ENCODE measurements at places on chromosomes 13 and 19. TPM values are rescaled to one million over a fixed set of nuclear protein-coding genes. Genes with fewer than 3 reads are reported as not detected.

The ZNF563 gene
- total RNA-seq = not detected

The OR7A17 gene
- not detected for total RNA-seq

The PSG11 gene
- total RNA-seq = not detected

The EPS8L1 gene
- total RNA-seq = 20.0 TPM

The EID2B gene
- 4.0 TPM for total RNA-seq

The UGGT2 gene
- 14.5 TPM for total RNA-seq

The TMPRSS9 gene
- total RNA-seq = not detected

The TNFRSF19 gene
- total RNA-seq = 0.31 TPM

The CD22 gene
- not detected for total RNA-seq

The FFAR2 gene
- total RNA-seq = not detected

The MUC16 gene
- total RNA-seq = not detected

DNA sequence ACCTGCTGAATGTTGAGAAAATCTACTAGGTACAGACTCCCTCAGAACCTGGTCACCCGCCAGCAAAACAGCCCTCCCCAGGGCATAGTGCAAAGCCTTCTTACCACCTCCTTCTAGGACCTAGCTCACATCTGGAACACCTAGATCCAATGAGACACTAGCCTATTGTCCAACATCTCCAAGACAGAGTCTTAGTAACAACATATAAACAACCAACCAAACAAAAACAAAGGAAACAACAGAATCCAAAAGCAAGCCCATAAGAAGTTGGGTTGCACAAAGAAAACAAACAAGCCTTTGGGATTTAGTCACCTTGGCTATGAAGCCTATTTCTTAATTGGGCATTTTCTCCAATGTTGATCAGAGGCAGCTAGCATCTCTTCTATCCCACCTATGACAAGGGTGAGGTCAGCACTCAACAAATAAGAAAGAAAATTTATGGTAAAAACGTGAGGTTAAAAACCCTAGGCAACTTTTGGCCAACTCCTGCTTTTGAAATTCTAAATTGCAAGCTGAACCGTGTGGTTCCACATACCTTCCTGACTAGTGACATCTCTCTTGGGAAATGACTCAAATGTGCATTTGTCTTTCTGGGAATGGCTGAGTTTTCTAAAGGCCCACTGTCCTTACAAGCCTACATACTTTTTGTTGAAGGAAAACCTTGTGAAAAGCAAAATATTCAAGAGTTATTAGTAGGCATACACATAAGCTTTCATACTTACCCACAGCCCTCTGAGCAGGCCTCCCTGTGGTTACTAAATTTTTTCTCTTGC is 66.7 kb downstream of the FAM216B start:
- DNase-seq = no peak

DNA sequence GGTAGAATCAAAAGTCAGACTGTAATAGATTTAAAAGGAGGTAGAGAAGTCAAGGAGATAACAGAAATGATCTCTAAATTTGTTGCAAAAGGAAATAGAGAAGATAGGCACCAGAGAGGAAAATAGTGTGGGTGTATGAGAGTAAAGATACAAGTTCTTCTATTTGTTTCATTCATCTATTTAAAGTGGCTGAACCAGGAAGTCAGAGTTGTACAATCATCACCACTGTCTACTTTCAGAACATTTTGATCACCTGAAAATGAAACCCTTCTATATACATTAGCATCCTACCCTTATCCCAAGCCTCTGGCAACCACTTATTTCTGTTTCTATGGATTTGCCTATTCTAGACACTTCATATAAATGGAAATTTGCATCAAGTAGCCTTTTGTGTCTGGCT is 36.7 kb downstream of the INTS6 start:
- no peak for DNase-seq

- no peak for DNase-seq
Observed at GRCh38 chr13:89740994-89741685, 1606.3 kb upstream of the MIR17HG start.

DNA sequence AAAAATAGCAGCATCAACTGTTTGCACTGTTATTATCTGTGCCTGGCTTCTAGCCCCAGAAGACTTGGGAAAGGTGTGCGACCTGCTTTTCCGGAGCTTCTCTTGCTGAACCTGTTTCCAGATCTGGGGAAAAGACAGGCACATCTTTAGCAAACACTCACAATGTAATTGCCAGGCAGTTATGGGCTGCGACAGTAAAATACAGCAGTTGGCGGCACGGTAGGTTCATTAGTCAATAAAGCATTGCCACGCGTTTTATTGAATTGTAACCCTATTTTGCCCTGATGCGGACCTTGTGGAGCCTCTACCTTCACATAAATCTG is 223.7 kb upstream of the TSHZ3 start:
- DNase-seq = no peak

- peak; percentile 95 for DNase-seq
Observed at GRCh38 chr13:112062571-112063570, 4.1 kb upstream of the SOX1 start.

GRCh38 chr13:38135592-38135991 is 214.1 kb upstream of the UFM1 start:
- no peak for DNase-seq

- DNase-seq = no peak
Observed at GRCh38 chr19:51716925-51717324, 6.9 kb downstream of the HAS1 start.

- DNase-seq = no peak
Observed at GRCh38 chr13:29709407-29710069, 114.0 kb upstream of the SLC7A1 start.

- DNase-seq = no peak
Observed at GRCh38 chr13:44051405-44051804, 171.7 kb downstream of the LACC1 start.

GRCh38 chr13:85283408-85283807 is 515.8 kb downstream of the SLITRK6 start:
- no peak for DNase-seq

GRCh38 chr19:33424181-33424580 is 50.7 kb downstream of the CEBPG start:
- no peak for DNase-seq

- peak; percentile 22 for DNase-seq
Observed at GRCh38 chr13:73708393-73708985, 425.7 kb downstream of the KLF12 start.

DNA sequence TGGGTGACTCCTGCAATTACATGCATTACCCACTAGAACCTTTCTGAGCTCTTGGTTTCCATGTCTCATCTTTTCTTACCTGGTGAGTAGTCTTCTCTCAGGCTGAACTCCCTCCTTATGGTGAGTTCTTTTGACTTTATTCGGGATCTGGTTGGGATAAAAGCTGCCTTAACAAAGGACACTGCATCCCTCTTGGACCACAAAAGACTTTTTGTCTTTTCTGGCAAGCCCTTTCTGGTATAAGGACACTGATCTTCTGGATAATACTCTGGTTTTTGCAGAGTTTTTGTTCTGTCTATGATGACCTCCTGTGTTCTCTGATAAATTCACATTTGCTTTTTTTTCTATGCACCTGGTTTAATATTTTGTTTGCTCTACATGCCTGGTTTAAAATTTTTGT is 66.7 kb downstream of the SLITRK1 start:
- no peak for DNase-seq

- peak; percentile 97 for DNase-seq
Observed at GRCh38 chr19:38514812-38515633, 81.5 kb downstream of the RYR1 start.

DNA sequence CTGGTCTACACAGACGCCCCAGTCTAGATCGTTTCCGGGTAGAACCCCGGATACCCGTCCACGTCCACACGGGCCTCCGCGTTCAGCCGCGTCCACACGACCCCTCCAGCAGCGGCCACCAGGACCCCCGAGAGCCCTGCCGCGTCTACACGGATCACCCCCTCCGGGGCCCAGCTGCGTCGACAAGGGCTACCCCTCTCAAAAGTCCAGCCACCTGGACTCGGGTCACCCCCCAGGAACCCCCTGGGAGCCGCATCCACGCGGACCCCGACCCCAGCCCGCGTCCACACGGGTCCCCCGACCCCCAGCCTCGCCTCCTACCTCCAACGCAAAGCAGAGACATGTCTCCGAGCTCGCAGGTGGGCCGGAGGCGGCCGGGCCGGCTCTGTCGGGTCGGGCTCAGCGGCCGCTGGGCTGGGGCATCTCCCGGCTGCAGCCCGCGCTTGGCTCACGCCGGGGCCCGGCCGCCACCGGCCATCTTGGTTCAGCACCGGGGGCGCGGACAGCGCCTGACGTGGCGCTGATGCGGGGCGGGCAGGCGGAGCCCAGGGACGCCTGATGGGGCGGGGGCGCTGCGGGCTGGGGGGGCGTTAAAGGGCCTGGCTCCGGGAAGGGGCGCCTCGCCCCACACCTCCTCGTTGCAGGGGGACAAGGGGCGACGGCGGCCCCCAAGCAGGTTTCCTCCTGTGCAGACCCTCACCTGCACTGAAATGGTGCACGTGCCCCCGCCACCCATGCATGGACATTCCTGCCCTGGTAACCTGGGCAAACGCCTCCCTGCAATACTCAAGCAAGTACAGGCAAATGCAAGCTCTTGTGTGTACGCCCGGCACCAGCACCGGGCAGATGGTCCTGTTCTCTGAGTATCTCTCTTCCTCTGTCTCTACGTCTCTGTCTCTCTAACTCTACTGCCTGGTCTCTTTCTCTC is at the start of gene UNC13A:
Gene UNC13A, minus strand, starts transcription at position 498 of the 928 bp plus-strand sequence. Its CDS starts 155 bp downstream, at position 343.
- peak; percentile 96 for DNase-seq

GRCh38 chr13:30864433-30865122 is 41.5 kb upstream of the MEDAG start:
- DNase-seq = no peak

GRCh38 chr13:112583592-112584277 is 4.2 kb downstream of the TUBGCP3 start:
- DNase-seq = no peak

DNA sequence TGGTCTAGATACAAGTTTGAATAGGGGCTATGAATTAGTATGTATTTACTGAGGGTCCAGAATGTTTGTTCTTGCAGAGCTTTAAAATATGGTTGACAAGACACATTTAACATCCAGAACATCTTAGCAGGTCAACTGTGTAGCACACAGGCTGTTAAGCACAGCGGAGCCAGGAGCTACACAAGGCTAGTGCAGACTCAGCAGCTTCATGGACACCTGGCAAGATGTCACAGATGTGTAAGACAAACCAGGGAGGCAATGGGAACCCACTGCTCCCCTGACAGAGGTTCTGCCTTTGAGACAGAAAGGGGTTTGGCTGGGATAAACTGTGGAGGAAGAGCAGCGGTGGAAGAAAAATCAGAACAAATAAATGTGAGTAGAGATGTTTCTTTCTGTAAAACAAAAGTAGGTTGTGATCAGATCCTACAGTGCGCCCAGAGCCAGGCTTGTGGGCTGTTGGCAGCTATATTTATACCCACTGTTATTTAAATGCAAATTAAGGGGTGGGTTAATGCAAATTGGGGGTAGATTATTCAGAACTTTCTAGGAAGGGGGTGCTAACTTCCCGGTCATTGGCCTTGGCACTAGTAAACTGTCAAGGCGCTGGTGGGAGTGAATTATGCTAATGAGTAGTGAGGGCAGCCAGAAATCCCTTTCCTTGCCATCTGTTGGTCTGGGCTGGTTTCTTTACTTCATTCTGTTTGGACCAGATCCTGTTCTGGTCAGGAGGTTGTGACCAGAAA is 33.0 kb downstream of the MIPEP start:
- peak; percentile 33 for DNase-seq

DNA sequence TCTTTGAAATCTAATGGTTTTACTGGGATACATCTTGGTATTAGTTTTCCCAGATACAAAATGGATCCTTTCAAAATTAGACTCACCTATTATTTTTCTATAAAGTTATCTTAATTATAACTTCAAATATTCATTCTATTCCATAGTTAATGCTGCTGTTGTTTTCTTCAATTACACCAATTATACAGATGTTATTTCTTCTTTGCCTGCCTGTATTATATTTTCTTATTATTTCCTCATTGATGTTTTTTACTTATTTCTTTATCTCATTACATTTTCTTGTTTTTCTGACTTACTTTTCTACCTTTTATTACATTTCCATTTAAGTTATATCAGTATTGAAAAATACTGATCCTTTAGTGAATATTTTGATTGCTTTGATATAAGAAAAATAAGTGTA is 40.9 kb downstream of the SPACA7 start:
- no peak for DNase-seq

GRCh38 chr13:88764103-88764502 is 1092.9 kb downstream of the SLITRK5 start:
- peak; percentile 4 for DNase-seq
